DMS153 (cell line): ENCODE measurements at places on chromosomes 1 and 21.

DNA sequence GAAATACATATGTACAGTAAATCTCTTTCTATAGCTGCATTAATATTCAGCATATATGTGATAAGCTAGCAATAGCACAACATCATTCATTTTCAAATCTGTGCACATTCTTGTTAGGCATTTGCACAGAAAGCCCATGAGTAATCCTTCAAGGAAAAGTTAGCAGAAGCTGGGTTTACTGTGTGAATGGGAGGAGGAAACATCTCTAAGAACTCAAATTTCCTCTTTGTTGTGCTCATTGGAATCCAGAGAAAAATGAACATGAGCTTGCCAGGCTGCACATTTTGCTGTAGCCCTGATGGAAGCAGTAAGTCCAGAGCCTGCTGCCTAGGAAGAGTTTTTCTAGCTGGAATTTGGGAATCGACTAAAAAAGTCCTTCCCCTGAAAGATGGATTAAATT lies 214.2 kb upstream of the FOXD3 start:
- no peak for DNase-seq

DNA sequence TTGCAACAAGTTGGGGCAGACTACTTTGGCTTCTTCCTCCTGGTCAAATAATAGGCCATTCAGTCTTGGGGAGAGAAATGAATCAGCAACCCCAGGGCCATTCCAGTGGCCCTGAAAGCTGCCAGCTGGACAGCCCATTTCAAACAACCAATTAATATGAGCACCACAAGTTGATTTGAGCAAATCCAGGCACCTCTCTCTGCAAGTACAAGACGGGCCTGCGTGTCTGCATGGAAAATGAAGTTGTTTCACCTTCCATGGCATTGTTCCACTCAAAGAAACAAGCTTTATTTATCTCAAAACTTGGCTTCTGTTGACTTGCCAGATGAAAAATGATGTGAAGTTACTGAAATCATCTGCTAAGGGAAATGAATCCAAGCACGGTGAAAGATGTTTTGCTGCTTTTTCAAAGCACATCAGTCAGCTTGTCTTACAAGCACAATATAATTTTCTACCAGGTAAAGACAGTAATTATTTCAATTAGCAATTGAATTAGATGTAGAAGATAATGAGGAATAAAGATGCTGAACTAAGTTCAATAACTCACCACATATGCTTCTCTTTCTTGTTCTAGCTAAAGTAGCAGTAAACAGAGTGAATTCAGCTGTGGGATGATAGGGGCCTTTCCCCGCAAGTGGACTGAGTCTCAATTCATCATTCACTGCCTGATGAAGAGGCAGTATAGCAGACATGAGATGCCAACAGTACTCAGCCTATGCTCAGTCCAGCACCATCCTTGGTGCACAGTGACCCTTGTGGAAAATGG lies 95.2 kb upstream of the SSX2IP start:
- DNase-seq = no peak

- no peak for DNase-seq
Observed at GRCh38 chr1:65009724-65010420, 43.5 kb upstream of the JAK1 start.

- DNase-seq = no peak
Observed at GRCh38 chr1:53394306-53394705, 64.9 kb upstream of the DMRTB1 start.

DNA sequence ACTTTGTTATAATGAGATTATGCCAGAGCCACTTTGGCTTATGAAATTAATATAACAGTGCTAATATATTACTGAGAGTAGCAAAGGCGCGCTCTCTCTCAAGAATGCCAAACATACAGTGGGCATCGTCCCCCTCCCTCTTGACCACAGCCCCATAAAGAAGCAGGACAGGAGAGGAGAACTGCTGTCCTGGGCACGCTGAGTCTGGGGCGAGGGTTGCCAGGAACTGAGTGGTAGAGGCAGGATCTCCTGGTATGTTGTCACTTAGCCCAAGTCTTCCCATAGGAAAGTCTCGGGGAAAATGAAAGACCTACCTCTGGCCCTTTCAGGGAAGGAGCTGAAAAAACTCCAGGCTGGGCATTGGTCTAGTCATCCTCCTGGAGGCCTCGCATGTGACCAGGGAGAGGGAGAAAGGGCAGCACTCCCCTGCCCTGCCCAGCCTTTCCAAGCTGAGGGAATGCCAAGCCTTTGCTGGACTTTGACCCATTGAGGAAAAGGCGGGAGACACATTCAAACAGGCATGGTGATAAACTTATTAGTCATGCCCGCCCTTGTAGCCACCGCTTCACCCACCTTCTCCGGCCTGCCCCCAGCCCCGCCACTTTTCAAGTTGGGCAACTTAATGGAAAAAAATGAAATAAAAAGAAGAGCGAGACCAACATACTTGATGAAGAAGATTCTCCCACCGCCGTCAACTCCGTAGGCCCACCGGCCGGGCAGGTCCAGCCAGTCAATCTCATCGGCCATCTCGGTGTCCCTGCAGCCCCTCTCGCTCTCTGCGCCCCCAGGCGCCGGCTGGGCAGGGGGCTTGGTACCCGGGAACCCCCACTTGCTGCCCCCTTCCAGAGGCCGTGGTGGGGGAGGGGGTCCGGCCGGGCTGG lies 17.4 kb upstream of the PLEKHA6 start:
- no peak for DNase-seq

GRCh38 chr1:83828456-83828855 lies 170.5 kb downstream of the TTLL7 start:
- no peak for DNase-seq

DNA sequence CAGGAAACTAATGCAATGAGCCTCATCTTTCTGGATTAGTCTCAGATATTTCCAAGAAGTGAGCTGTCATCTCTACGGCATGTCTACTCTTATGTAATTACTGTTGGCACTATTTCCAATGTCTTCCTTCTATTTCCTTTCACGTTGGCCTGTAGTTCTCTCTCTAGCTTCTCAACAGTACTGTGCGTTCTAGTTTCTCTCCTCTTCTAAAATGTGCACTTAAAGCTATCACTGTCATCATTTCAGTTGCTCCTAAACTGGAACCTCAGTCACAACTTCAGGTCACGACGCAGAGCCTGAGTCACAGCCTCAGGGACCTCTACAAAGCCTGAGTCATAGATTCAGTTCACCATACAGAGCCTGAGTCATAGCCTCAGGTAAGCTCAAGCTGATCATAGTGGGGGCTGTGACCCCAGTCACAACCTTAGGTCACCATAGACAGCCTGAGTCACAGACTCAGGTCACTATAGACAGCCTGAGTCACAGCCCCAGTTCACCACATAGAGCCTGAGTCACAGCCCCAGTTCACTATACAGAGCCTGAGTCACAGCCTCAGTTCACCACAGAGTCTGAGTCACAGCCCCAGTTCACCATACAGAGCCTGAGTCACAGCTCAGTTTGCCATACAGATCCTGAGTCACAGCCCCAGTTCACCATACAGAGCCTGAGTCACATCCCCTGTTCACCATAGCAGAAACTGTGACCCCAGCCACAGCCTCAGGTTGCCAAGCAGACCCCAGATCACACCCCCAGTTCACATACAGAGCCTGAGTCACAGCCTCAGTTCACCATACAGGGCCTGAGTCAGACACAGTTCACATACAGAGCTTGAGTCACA lies 13.0 kb downstream of the WNT9A start:
- DNase-seq = no peak

DNA sequence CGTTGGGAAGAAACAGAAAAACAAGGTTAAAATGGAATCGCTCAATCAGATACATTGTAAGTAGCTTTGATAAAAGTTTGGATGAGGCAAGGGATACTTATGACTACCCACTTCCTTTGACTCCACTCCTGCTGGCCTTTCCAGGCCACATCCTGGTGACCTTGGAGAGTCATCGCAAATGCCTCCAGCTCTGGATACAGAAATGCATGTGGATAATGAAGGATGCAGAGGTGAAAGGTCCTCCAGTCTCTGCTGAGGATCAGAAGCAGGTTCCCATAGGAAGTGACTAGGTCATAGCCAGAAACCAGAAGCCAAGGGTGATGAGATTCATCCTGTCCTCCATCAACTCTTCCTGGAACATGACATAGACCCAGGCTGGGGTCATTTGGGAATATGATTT lies 6.2 kb upstream of the CAMK1G start:
- DNase-seq = no peak

DNA sequence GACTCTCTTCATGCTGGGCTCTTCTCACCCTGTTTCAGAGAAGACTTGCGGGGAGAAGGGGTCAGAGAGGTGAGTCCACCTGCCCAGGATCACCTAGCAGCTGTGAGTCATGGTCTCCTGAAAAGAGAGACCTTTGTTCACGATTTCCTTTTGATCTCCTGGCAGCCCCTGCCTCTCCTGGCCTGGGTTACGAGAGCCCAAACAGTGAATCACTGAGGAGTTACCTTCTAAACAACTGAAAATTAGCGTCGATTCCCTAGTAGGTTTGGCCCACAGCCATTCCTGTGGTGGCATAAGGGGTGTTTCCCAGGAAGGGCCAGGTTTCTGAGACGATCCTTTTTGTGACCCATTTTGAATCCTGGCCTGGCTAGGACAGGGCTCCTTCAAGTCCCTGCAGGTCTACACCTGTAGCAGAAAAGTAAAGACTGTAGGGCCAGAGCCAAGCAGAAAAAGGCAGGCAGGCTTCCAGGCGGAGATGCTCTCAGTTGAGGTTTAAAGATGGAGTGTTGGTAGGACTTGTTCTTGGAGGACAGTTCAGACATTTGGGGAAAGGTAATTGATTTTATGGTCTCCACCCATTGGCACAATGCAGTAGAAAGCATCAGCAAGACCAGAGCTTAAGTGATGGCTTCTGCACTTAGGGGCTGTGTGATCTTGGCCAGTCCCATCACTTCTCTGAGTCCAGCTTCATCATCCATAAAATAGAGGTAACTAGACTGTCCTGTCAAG lies 2.1 kb upstream of the PLA2G2E start:
- DNase-seq = peak; percentile 19

DNA sequence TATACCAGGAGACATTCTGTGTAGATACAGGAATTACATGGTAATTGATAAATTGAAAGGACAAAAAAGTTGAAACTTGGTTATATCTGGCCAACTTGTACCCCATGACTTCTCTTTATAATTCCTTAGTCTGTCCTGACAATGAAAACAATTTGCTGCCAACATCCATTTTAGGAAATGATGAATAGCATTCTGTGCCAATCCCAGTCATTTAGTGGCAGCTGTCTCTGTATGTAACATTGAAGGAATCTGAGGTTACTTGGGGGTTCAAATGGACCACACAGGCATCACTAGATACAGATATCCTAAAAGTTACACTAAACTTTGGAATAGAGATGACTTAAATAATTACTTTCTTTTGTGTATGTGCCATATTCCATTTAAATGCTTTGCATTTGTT lies 38.2 kb downstream of the DHX9 start:
- DNase-seq = no peak

- no peak for DNase-seq
Observed at GRCh38 chr1:62406576-62406975, 30.3 kb upstream of the USP1 start.

DNA sequence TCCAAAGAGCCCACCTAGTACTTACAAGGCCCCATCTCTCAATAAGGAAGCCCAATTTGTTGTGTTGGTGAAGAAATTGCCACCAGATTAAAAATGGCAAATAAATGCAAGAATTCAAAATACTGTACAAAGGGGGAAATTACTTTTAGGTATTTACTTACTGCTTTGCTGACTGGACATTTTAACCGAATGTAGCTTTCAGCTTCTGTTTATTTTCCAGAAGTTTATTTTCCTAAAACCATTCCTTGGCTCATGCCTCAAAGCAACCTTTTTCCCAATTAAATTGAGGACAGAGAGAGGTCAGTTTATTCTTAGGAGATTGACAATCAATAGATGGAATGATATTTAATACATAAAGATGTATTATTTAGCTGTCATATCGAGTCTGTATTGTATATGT lies 47.6 kb upstream of the H6PD start:
- no peak for DNase-seq

- DNase-seq = no peak
Observed at GRCh38 chr1:23370709-23371584, 1.3 kb upstream of the ZNF436 start.

GRCh38 chr21:41957991-41958766 lies 4.4 kb upstream of the C2CD2 start:
- no peak for DNase-seq

DNA sequence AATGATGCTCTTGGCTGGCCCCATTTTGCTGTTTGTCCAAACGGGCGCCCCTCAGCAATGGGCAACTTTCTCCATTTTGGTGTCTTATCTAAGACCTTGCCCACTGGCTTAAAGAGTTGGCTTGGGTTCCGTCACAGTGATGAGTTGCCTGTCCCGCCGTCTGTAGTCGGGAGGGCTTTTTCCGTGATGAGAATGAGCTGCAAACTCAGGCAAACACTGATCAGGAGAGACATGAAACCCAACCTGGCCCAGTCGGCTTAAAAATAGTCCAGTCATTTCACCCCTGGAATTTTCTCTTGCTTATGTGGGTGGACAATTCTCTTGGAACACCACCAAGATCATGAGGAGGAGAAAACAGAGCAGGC lies 79.3 kb downstream of the ST6GALNAC3 start:
- no peak for DNase-seq

GRCh38 chr1:212656730-212657129 lies 42.9 kb downstream of the BATF3 start:
- no peak for DNase-seq

DNA sequence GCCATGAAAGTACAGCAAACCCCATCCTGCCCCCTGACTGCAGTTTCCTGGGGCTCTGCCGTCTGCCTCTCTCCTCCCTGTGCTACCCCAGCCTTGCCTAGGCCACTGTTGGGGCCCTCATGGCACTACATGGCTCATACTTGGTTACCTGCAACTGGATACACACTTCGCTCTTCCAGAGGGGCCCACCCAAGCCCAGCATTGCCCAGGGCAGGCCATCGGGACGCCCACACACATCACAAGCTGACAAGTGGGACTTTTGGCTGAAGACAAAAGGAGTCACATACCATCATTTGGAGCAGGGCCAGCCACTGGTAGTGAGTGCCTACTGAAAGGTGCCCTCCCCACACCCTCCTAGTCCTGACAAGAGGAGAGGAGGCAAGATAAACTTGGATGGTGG lies 82.8 kb downstream of the CD247 start:
- DNase-seq = no peak

DNA sequence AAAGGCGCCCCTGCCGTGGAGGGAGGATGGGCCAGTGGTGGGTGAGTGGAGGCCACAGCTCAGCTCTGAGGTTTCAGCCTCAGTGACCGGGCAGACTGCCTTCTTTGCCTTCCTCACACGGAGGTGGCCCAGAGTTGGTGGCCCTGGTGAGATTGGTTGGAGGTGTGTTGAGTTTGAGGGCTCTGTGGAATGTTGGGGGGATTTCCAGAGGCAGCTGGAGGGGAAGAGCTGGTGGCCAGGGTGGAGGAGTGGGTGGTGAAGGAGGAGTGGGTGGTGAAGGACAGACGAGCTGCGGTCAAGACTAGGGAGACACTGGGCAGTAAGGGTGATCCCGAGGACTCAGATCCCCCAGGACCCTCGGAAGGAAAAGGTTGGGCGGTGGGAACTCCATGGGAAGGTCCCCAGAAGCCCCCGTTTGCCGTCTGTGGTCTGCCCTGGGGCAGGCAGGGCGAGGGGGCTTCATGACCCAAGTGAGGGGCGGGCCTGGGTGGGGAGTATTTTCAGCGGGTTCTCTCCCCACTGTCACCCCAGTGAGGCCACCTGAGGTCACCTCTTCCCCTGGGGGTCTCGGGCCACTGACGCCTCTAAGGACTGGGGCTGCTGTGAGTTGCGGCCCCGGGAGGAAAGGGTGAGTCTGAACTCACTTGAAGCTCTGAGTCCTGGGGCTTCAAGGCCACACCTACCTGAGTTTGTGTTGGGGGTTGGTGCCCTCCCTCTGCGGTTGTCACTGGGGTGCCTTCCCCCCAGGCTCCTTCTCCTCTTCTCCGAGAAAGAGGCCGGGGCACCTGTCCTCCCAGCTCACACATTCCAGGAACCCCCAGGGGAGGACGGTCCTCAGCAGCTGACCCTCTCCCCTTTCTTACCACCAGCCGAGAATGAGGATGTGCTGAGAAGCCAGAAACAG lies 22.7 kb upstream of the PIK3CD start:
- no peak for DNase-seq
